C1 segment of cervical spinal cord (tissue), 14 donors: ENCODE measurements at places on chromosomes 5 and 9.

- DNase-seq = no peak
These were observed 1.6 kb upstream of the FBXW11 start for GRCh38 chr5:172008111-172008455.

DNA sequence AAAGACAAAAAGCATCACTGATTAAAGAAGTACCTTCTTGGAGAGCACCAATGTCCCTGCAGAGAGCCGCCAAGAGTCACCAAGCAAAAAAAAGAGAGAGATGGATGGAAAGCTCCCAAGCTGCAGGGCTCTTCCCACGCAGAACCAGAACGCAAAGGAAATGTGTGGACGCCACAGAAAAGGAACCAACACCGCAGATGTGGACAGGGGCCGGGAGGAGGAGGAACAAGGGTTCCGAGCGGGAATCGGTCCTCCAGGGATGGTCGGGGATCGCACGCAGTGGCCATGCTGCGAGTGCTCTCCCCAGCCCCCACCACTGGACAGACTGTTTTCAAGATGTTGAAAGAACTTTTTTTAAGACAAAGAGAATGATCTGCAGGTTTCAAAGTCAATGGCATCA is 40.2 kb upstream of the ZNF354A start:
- DNase-seq = no peak

GRCh38 chr5:83281658-83282057 is 189.9 kb upstream of the VCAN start:
- DNase-seq = no peak

DNA sequence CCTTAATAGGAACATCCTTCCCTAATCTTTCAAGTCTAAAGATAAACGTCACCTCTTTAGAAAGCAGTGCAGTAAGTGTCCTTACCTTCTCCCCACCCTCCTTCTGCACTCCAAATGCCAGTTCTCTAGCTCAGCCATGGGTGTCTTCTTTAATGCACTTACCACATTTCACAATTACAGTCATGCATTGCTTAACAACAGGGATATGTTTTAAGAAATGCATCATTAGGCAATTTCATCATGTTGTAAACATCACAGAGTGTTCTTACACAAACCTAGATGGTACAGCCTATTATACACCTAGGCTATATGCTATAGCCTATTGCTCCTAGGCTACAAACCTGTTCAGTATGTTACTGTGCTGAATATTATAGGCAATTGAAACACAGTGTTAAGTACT is 91.2 kb downstream of the RFX3 start:
- DNase-seq = no peak

- no peak for DNase-seq
These were observed 24.6 kb downstream of the SPARC start for GRCh38 chr5:151661968-151662732.

- no peak for DNase-seq
These were observed 129.6 kb upstream of the CNTLN start for GRCh38 chr9:17005056-17005823.

DNA sequence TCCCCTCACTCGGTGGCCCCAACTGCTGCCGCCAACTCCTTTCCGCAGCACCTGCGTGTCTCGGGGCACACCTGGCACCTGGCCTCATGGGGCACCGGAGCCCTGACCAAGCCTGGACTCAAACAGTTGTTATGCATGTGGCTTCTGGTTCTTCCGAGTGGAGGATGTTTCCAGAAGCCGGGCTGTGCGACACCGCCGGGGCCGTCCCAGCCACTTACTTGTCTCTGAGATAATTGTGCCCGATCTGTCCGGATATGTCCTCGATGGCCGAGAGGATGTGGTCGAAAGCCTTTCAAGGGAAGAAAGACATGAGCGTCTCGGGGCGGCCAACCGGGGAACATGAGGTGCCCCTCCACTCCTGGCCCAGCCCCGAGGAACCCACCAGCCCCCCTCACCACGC is 38.4 kb downstream of the EXOC3 start:
- DNase-seq = no peak

GRCh38 chr9:22922222-22922621 is 475.6 kb downstream of the DMRTA1 start:
- DNase-seq = no peak

GRCh38 chr9:85258823-85259370 is 482.9 kb downstream of the AGTPBP1 start:
- DNase-seq = peak; percentile 7

GRCh38 chr9:100021931-100022330 is 76.9 kb downstream of the ERP44 start:
- no peak for DNase-seq

- no peak for DNase-seq
These were observed 14.6 kb downstream of the HSPB3 start for GRCh38 chr5:54470128-54470527.

GRCh38 chr5:60024104-60024503 is 130.6 kb upstream of the PDE4D start:
- no peak for DNase-seq

- DNase-seq = peak; percentile 50
These were observed 17.7 kb downstream of the RALGDS start for GRCh38 chr9:133103183-133103986.

DNA sequence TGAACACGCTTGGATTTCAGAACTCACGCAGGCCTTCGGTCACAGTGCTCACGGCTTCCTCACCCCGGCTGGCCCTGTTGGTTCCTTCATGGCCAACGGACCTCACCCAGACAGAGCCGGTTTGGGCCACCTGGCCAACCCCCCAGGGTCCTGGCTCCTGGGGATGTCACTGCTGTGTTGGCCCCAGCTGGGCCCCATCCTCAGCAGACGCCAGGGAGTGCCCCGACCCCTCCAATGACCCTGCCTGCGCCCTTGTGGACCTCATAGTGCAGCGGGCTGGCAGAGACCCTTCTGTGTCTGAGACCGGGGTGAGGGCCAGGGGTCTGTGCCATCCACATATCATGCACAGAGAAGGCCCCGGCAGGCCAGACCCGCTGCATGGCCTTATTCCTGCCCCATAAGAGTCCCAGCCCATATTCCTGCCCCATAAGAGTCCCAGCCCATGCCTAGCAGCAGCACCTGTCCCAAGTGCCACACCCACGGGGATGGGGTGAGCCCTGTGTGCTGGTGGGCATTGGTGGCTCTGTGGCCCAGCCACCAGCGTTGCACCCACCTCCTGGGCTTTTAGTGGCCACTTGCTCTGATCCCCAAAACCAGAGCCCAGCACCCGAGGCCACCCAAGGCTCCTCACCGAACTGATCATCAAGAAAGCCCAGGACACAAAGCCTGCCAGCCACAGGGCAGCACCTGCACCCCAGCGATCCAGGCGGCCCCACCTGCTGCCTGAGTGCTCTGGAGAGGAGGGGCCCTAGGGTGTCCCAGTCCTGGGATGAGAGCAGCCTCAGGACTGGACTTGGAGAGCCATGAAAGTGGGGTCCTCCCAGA is 1.3 kb upstream of the LPCAT1 start:
- no peak for DNase-seq

GRCh38 chr9:33105959-33106358 is 29.5 kb upstream of the SMU1 start:
- DNase-seq = no peak

DNA sequence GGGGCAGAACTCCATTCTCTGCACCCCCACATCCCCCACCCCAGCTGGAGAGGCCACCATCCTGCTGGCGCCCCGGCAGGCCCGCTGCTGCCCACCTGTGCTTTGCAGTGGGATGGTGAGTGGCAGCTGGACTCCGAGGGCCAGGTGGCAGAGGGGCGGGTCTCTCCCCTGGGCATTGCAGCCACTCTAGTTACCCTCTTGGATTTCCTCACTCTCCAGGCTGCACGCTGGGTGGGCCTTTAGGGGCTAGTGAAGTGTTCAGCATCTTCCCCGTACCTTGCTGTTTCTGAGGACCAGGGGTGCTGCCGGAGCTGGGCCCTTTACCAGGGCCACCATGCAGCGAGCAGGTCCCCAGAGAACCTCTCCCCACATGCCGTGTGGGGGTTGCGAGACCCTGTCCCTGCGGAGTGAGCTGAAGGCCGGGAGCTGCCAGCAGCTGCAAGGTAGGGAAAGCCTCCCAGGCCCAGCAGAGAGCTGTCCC is 88.4 kb upstream of the SH3PXD2B start:
- DNase-seq = no peak

- DNase-seq = no peak
These were observed 46.0 kb downstream of the CNOT6 start for GRCh38 chr5:180540050-180540694.

GRCh38 chr5:157913575-157913974 is 54.6 kb upstream of the CLINT1 start:
- DNase-seq = no peak

- DNase-seq = no peak
These were observed 56.6 kb downstream of the ELAVL2 start for GRCh38 chr9:23769307-23769935.

DNA sequence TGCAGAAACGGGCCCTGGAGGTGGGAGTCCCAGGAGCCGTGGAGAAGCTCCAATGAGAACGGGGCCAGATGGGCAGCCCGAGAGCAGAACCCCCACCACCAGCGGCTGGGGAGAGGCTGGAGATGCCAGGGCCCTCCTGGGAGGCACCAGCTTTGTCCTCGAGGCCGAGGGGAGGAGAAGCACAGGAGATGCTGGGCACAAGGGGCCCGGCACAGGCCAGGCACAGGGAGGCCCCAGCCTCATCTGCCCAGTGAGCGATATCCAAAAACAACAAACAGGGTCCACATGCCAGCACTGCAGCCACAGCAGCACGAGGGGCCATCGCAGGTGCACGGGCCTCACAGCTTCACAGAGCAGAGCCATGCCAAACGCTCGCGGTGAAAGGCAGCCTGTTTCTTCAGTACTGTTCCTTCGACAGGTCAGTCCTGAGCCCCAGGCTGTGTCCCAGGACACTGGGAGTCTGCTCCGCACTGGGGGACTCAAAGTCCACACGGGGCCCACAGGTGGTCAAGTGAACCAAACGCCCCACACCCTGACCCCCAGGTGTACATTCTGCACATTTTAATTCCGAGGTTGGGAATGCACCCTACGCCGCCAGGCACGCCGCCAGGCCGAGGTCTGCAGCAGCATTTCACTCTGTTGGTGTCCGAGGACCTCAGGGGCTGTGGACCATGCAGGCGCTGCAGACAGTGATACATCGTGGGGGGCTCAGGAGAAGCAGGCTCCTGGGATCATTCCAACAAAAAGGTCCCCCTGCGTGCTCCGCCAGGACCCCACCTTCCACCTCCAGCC is 9.5 kb downstream of the LPCAT1 start:
- no peak for DNase-seq

- DNase-seq = no peak
These were observed 212.2 kb downstream of the PDZD2 start for GRCh38 chr5:31850981-31851689.

- no peak for DNase-seq
These were observed 21.4 kb downstream of the CMBL start for GRCh38 chr5:10286162-10286861.

GRCh38 chr5:119373449-119373858 is 17.6 kb downstream of the TNFAIP8 start:
- DNase-seq = no peak
